Common myeloid progenitor, CD34-positive (primary cell): ENCODE measurements at places on chromosomes 16 and 17.

GRCh38 chr16:2092256-2092620, 43.5 kb downstream of the PKD1 start:
- no peak for DNase-seq

- DNase-seq: peak; percentile 59
Observed at GRCh38 chr17:56752263-56752836, 81.4 kb downstream of the C17orf67 start.

DNA sequence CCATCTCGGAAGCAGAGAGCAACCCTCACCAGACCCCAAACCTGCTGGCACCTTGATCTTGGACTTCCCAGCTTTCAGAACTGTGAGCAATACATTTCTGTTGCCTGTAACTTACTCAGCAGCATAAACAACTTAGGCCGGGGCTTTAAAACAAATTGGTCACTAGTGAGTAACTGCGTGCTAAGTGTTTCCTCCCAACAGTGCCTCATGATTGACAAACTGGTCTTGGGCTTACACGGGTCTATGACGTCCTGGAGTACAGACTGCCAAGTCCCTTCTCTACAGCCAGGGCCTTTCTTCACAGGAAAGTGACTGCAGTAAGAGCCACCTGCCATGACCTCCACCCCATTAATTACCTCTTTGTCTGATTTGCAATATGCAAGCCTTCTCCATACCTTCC, 136.7 kb downstream of the XYLT1 start:
- peak; percentile 46 for DNase-seq

- no peak for DNase-seq
Observed at GRCh38 chr16:47374629-47375028, 86.2 kb downstream of the ITFG1 start.

- peak; percentile 76 for DNase-seq
Observed at GRCh38 chr17:78137392-78138203, 7.0 kb downstream of the TMC8 start.

DNA sequence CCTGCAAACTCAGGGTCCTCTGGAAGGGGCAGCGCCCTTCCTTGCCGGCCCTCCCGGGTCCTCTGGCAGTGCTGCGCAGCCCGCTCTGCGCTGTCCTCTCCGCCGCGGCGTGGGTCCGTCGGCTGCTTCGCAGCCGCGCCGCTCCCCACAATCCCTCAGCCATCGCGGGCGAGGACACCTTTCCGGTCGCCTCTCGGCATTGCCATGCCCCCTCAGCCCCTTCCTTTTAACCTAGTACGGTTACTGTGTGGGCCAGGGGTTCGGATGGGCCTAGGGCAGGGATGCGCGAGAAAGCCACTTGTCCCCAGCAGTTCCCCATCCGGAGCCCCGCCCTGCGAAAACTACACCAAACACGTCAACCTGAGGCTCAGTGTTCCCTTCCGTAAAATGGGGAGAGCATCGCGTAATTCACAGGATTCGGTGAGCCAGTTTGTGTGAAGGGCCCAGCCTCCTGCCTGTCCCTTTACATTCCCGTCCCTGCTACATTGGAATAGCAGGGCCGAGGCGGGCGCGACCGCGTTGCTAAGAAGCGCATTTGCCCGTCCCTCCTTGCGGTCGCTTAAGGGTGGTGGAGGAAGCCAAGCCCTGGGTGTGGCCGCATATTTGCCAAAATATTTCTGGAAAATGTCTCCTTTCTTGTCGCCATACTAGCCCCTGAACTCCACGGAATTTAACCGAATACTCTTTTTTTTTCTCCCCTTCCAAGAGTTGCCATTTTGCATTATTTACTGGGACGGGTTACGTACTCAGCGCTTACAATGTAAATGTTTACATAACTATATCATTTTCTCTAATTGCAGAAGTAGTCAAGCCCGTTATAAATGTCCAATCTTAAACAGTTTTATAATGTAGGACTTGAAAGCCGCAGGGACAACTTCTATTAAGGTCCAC, 13.2 kb downstream of the COPZ2 start:
- DNase-seq: peak; percentile 56

DNA sequence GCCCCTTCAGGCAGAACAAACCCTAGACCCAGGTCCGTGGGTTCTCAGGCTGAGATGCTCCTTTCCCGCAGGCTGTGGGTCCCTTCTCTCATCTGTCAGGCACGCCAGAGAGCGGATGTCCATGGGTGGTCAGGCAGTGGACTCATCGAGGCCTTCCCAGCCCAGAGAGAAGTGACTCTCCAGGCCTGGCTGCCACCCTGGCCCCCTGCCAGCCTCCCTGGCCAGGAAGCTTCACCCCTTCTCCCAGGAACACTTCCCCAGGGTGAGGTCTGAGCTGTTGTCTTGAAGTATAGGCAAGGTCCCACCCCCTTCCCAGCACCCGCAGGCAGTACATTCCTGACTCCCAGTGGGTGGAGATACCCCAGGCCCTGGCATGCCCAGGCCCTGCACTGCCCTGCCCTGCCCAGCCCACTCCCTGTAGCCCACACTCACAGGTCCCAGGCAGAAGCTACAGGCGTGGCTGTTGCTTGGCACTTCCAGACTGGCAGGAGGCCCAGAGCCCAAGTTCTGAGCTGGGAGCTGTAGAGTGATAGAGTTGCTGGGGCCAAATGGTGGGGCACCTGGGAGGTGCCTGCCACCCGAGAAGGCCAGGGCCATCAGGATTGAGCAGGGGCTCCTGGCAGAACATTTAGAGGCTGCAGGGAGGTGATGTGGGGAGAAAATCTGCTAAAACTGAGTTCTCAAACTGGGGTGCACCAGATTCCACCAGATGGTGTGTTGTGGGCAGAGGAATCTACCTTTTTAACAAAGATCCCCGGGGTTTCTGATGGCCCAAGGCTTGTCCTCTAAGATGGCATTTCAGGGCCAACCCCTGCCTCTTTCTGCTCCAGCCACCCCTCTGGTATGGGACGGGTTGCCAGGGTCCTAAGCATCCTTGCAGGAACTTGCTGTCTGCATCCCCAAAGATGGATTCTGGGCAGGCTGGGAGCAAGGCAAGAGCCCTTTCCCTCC, 6.7 kb downstream of the ITGA3 start:
- DNase-seq: no peak

DNA sequence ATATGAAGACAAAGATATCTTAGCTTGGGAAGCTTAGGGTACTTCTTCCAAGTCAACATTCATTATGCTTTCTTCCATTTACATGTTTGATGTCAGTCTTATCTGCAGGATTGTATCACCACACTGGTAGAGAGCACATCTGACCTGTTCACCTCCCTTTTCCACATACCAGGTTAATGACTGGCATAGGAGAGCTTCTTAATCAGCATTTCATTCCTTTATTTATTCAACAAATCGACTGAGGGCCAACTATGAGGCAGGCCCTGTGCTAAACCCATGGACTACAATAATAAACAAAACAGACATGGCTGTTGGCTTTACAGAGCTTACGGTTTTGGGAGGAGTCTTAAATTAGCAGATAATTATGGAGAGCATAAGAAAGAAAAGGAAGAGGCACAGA, 378.1 kb upstream of the CDH11 start:
- DNase-seq: no peak

DNA sequence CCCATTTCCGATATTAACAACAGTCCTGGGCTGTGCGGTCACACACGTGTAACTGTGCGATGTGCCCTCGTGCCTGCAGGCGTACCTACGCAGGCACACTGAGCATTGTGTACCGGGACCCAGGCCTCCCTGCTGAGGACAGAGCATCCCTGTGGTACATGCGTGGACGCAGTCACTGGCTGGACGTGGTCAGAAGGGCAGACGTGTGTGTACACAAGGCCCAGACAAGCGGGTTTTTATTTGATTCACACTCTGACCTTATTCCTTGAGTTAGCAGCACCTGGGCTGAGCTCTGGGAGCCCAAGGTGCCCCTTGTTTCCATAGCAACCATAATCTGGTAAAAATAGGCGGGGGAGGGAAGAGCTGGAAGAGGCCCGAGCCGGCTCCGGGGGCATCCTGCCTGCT, 19.5 kb downstream of the RAP1GAP2 start:
- no peak for DNase-seq

DNA sequence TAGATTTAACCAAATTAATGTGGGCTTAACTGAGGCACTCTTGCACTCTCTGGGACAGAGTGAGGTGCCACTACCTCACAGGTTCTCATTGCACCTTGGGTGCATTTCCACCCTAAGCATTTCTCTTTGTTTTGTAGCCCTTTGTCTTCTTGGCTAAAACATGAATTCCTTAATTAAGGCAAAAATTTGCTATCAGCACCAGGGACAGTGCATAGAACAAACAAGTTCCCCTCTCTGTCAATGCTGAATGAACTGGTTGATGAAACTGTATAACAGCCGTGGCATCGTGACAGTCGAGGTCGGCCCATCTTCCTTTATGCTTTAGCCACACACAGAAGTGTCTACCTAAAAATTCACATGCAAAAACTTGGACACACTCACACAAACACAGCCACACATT, 74.8 kb downstream of the HS3ST2 start:
- DNase-seq: no peak

- no peak for DNase-seq
Observed at GRCh38 chr17:62749926-62750325, 58.2 kb downstream of the MARCHF10 start.

GRCh38 chr17:31679667-31680066, 179.4 kb downstream of the COPRS start:
- DNase-seq: no peak

DNA sequence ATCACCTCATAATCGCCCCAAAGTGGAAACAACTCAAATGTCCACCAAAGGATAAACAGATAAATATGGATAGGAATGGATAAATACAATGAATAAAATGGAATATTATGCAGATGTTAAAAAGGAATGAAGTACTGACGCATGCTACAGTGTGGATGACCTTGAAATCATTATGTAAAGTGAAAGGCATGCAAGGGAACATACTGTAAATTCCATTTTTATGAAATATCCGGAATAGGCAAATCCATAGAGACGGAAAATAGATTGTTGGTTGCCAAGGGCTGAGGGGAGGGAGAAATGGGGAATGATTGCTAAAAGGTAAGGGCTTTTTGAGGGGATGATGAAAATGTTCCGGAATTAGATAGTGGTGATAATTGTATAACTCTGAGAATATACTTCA, 36.0 kb downstream of the STAT5B start:
- no peak for DNase-seq

- DNase-seq: no peak
Observed at GRCh38 chr16:23865853-23866252, 30.1 kb downstream of the PRKCB start.

DNA sequence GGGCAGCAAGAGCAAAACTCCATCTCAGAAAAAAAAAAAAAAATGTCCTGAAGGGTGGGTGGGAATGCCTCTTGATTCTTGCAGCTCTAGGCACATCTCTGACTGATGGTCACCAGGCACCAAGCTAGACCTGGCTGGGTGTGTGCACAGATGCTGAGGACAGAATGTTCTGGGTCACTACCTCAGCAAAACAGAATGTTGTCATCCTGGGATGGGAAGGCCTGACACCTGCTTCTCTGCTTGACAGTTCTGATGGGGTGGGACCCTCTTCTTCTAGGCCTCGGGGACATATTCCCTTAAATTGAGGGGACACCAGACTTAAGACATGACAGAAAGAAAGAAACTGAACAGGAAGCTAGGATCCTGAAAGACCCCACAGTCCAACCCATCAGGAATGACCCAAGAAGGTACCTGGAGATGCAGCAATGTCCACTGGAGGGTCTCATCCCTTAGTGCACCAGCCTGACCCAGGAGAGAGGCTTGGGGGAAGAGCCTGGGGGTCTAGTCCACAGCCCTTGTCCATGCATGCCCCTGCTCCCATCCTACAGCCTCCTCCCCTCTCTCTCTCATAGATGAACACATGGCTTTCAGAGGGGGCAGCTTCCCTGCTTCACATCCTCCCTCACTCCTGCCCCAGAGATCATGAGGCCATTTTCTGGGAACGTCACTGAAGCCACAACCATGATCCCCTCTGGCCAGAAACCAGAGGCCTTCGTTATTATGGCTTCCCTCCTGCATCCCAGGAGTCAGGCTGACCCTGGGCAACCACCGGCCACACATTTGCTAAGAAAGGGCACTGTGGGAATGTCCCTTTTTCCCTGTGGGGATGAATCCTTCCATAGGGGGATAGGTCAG, 3.8 kb upstream of the STAT5B start:
- DNase-seq: no peak

GRCh38 chr16:87818533-87819161, 50.7 kb downstream of the SLC7A5 start:
- DNase-seq: no peak

- DNase-seq: no peak
Observed at GRCh38 chr16:19294156-19294649, 8.7 kb downstream of the CLEC19A start.

DNA sequence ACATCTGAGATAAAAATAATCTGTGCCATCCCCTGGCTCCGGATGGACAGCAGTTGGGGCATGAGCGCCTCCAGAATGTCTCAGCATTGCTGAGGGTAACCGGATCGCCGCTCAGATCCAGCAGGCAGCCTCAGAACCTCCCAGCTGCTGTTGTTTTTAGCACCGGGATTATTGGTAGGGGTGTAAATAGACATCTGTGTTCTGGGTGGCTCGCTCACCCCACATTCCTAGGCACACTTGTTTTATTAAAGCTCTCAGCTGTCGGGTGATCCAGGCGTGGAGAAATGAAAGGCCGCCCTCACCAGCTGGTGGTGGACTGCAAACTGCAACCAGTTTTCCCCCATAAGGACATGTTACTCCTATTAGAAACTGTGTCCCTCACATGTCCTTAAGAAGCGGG, 32.1 kb downstream of the MYH3 start:
- DNase-seq: no peak

- DNase-seq: no peak
Observed at GRCh38 chr17:75472119-75472518, 15.7 kb downstream of the TMEM94 start.

DNA sequence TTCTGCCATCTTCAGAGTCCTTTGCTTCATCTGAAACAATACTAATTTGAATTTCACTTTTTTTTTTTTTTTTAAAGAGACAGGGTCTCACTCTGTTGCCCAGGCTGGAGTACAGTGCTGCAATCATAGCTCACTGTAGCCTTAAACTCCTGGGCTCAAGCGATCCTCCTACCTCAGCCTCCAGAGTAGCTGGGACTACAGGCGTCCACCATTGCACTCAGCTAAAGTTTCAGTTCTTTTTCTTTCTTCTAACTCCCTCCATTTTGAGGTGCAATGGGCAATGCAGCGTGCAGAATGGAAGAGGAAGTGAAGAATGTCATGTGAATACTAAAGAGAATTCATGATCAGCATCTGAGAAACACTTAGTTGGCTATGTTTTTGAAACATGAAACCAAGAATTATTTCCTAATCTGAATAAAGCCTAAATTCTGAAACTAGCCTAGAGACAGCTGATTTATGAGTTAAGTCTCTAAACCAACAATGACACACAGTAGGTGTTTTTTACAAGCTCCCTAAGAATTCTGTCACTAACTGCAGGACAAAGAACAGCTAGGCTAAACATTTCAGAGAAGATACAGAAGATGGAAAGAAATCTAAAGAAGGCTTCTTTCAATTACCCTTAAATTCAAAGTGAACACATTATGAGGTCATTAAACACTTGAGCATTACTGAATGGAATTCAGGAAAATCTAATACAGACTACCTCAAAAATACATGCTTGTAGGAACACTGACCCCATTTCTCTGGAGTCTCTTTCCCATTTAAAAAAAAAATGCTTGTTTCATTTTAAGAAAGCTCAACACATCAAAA, 21.0 kb downstream of the SNN start:
- no peak for DNase-seq

- DNase-seq: peak; percentile 33
Observed at GRCh38 chr17:55710829-55711496, 11.7 kb downstream of the TMEM100 start.

- no peak for DNase-seq
Observed at GRCh38 chr17:69593351-69593715, 178.8 kb downstream of the MAP2K6 start.

GRCh38 chr17:17729620-17730249, 48.5 kb downstream of the RAI1 start:
- DNase-seq: no peak

GRCh38 chr16:8956265-8957062, 7.2 kb downstream of the USP7 start:
- no peak for DNase-seq
